ENCODE measurements at places on chromosomes 7 and 10.
A peak's percentile ranks its signal among the peaks of the same experiment; 100 is the strongest.

- DNase-seq: no peak
Observed at GRCh38 chr7:117138981-117139380, 183.9 kb downstream of the WNT2 start.

DNA sequence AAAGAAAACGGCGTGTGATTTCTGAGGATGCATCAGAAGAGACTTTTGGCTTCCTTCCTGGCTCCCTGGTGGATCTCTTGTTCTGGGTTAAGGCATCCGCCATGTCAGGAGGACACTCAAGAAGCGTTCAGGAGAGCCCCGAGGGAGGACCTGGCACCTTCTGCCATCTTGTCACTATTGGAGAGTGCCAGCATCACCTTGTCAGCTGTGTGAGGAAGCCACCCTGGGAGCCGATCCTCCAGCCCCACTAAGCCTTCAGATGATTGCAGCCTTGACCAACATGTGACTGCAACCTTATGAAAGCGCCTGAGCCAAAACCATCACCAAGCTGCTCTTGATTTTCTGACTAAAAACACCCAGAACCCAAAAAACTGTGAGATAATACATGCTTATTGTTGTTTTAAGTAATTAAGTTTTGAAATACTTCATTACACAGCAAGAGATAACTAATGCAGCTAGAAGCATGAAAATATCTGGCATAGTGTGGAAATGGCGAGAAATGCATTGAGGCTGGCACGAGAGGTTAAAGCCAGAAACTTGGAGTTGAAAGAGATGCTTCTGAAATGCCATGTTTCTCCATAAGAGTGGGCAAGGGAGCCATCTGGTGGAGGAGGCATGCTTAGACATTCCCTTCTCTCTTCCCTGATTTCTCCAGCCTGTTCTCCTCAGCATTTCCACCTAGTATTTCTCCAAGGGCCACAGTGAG, 5.4 kb upstream of the ZFYVE27 start:
- peak; percentile 34 for DNase-seq

DNA sequence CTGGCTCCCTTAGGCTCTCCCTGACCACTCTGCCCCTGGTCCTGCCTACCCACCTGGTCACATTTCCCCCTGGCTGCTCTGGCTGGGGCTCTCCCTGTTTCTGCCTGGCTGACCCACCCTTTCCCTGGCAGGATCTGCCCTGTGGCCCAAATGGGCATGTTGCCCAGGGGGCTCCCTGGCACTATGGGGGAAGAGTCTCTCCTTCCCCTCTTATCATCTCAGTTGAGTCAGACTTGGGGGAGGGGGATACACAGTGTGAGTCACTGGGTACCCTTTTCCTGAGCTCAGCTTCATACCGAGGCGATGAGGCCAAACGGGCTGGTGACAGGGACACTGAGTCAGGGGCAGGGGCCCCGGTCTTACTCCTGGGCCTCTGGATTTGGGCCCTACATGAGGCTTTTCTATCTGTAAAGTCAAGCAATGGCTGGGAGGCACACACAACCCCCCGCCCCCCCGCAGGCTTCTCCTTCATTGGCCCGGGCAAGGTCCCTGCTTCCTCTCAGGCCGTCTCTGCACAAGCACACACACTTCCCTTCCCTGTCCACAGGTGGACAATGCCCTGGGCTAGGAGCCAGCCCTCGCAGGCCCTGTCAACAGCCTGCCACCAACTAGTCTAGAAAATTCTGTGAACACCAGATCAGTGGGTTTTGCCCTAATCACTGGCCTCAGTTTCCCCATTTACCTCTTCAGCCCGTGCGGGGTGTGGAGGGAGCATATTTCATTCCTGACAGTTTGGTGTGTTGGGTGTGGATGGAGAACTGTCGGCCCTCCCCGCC, 627 bp upstream of the FLNC start:
- no peak for DNase-seq

GRCh38 chr10:132036153-132036886, 29.4 kb upstream of the JAKMIP3 start:
- DNase-seq: peak; percentile 15

- DNase-seq: no peak
Observed at GRCh38 chr10:30542001-30542894, 87.3 kb downstream of the LYZL2 start.

DNA sequence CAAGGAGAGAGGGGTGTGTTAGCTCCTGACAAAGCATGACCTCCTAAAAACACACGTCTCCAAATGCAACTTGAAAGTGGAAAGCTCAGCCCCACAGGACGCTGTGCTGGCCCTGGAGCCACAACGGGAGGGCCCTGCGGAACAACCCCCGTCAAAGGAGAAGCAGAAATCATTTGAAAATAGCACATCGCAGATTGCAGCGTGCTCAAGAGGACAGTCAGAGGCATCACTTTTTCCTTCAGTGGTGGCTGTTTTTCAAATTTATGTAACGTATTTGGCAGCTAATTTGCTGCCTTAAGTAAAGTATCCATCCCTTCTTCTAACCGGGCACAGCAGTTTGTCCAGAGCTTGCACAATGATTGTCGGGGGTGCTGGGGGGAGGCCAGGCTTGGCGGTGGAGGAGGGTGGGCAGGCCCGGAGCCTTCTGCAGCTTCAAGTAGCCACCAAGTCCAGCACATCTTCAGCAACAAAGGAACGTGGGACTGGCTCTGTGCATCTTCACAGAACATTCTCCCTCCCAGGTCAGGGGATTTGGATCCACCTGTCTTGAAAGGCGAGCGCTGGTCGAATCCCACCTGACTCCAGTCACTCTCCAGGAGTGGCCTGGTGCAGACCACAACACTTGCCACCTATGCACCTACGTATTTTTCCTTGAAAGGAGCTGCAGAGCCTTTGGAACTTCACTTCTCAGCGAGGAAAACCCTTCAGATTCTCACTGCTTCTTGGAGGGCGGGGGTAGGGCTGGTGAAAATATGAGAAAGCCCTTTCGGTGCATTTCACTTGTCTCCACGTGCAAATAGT, 346.3 kb downstream of the DNAJB6 start:
- no peak for DNase-seq

DNA sequence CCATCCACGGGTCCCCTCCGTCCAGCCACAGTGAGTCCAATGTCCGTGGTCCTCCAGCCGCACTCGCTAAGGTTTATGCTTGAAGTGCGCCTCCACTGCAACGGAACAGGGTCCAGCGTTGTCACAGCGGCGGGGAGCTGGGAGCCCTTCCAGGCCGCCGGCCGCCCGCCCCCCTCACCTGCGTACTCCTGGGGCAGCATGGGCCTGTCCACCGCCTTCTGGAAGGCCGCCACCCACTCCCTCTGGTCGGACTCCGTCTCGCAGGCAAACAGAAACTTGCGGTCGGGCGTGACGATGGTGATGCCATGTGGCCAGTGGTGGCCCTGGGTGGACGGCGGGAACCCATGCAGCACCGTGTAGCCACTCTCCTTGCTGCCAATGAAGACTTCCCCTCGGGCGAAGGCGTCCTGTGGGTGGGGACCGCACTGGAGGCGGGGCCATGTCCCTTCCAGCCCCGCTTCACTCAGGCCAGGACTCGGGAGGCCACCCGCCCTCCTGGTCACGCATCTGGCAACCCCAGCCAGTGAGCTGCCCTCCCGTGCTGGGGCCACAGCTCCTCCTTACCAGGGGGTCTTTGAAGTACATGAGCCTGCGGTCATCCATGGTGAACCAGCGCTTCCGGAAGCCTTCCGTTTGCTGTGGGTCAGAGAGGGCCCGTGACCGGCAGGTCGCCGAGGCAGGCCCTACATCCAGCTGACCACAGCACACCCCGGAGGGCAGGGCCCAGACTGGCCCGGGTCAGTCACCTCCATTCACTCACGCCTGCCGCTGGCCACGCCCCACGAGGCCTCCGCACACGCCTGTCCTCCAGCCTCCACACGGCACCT, 22.7 kb downstream of the GET4 start:
- no peak for DNase-seq

GRCh38 chr7:43117095-43117494, 4.6 kb downstream of the HECW1 start:
- DNase-seq: no peak

DNA sequence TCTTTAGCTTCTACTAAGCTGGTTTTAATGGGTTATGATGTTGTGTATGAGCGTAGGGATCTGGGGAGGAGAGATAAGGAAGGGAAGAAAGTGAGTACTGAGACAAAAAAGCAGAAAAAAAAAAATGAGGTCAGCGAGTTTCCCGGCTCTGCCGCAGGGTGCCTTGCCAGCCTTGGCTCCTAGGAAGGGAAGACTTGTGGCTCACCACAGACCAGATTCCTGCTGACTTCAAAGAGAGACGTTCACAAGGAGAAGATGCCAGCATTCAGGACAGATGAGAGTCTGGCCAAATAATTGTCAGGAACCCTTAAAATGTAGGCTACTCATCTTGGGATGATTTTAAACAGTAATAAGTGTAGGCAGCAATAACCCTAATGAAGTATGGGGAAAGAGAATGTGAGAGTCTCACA, 11.4 kb upstream of the FAS start:
- no peak for DNase-seq

- no peak for DNase-seq
Observed at GRCh38 chr7:77674878-77675277, 21.4 kb upstream of the RSBN1L start.
